Activated CD4-positive, alpha-beta T cell treated with anti-CD3 and anti-CD28 coated beads, Interleukin-10, Interleukin-2, amounts not matched to agents 100 ng/mL and 50 ng/mL, durations not matched to agents 16 hours and 8 hours (primary cell): ENCODE measurements at places on chromosomes 2 and 18.

DNA sequence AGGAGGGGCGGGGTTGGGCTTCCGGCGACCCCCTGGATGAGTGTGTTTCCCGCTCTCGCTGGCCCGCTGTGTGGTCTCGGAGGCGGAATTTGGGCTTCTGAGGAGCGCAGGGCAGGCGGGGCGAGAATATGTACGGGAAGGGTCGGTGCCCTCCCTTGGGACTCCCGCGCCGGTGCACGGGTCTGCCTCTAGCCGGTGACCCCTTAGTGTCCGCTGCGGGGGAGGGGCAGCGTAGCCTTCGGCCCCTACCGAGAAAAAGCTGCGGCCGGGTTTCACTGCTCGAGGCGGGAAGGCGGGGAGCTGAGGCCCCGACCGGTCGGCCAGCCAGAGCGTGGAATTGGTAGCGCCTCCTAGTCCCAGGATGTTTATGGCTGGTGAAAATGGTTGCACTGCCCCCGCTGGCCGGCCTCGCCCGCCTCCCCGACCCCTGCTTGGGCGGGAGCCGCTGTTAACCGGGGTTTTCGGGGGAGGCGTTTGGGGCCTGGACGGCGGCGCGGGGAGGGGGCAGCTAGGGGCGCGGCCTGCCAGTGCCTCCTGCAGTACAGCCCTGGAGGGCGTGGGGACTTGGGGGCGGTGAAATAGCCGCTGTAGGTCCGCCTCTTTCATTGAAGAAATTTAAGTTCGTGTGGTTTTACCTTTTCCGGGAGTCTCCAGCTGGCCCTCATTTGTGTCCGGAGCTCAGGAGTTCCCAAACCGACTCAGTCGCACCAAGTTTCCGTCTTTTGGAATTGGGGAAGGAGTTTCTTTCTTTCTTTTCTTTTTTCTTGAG is at the start of gene UGP2:
Gene UGP2, plus strand, starts transcription at position 643 of the 769 bp plus-strand sequence. CDS start 290 bp downstream, outside the sequence.
- DNase-seq: peak; percentile 90

DNA sequence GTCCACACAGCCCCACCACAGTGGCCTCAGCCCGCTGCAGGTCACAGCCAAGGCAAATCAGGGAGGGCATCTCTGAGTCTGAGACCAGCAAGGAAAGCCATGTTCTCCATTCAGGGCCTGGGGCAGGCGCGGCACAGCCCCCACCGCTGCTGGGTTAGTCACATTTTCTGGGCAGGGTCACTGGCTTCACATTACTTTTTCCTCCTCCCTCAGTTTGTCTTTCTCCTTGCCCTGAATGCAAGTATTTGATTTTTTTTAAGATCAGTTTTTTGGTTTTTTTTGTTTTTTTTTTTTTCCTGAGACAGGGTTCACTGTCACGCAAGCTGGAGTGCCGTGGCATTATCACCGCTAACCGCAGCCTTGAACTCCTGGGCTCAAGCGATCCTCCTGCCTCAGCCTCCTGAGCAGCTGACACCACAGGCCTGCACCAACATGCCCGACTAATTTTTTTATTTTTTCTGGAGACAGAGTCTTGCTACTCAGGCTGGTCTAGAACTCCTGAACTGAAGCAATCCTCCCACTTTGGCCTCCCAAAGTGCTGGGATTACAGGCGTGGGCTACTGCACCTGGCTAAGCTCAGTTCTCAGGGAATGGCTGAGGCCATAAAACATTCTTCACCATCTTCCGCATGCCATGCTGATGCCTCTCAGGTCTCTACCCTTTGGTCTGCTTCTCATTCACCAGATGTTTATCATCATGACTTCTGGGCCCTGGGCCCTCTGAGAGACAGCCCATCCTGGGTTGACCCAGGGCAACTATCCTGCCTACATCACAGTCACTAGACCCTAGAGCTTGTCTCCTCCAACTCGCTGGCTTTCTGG is 628 bp upstream of the CAPG start:
- DNase-seq: no peak

DNA sequence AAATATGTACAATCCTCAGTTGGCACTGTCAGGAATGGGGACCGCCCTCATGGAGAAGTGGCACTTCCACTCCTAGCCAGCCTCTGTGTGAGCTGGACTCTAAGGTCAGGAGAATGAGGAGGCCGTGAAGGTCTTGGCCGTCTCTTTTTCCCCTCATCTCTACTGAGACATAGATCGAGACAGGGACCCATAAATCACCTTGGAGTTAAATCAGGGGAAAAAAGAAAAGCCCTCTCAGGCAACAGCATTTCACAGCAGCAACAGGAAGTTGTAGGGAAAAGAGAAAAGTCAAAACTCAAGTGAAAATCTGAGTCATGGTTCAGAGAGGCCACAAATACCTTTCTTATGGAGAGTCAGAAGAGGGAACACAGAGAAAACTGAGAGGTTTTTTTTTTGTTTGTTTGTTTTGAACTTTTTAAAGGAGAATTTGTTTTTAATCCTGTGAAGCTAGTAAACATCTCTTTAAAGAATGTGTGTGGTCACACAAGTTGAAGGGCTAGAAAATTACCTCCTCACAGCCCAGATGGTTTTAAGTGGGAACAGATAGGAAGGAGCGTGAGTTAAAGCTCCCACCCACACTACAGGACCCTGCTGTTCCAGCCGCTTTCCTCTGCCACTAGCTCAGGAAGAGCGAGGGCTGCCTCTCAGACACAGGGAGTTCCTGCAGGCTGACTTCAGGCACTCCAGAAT is 30.6 kb upstream of the CYP1B1 start:
- DNase-seq: peak; percentile 76

DNA sequence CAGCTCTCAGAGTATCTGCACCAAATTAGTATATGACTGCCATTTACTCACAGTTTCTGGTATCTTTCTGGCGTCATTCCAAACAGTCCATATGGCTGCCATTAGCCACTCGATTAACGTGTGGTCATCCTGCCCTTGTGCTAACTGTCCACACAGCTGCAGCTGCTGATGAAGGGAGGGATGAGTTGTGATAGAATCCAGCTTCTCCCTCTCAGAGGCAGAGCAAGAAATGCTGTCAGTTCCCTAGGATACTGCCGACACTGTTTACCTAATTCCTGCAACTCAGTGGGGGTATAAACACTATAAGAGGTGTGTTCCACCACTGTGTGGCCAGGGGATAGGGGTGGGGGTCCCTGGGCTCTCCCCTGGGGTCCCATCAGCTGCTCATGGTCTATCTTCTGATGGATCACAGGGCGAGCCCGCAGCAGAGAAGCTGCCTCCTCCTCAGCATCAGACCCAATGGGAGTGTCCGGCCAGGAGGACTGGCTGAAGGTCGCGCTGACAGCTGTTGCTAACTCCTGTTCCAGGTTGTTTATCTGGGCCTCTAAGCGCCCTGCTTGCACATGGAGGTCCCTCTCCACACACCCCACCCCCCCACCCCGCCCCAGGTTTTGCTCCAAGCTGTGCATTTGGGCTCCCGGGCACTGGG is 17.3 kb upstream of the KLHL23 start:
- no peak for DNase-seq

GRCh38 chr2:135733045-135733444 is 8.6 kb upstream of the UBXN4 start:
- no peak for DNase-seq

- no peak for DNase-seq
Observed at GRCh38 chr2:173590276-173590861, 235.7 kb downstream of the CDCA7 start.

- no peak for DNase-seq
Observed at GRCh38 chr2:201866643-201867473, 60.5 kb downstream of the CDK15 start.

DNA sequence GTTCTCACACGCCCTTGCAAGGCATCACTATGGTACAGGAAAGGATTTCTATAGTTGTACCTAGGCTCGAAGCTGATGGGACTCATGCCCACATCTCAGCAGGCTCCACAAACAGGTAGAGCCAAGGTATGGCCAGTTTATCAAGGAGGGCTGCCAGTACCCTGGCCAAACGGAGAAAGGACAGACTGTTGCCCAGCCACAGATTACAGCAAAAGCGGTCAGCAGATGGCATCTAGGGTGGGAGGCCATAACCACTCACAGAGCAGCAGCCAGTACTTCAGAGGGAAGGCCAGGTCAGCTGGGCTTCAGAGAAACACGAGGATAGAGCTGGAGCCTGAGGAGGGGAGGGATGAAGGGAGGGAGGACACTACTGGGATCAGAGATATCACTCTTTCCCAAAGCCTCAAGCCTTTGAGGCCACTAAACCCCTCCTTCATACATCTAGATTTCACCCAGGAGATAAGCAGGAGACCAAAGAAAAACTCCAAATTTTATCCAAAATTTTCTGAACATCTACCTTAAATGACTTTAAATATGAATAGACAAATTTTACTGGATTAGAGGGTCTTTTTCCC is 904.2 kb upstream of the NXPH2 start:
- no peak for DNase-seq

GRCh38 chr2:46335391-46336282 is 38.4 kb downstream of the EPAS1 start:
- no peak for DNase-seq

DNA sequence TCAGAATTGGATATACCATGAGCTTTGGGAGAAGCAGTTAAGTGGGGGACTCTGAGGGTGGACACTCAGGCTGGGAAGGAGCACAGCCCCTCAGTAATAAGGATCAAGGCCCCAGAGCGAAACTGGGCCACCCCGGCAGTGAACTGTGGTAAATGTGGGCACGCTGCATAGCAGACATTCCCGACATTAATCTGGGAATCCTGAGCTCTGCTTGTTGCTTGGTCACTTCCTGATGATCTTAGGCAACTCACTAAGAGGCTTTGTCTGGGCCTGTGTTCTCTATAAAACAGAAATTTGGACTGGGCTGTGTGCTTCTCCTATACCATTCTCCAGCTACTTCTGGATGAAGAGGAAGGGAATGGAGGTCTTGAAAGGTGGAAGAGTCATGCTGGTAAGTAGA is 4.8 kb downstream of the TGFBRAP1 start:
- no peak for DNase-seq

- peak; percentile 46 for DNase-seq
Observed at GRCh38 chr2:1769703-1770422, 25.5 kb upstream of the PXDN start.

GRCh38 chr18:67783196-67783946 is 266.9 kb upstream of the DSEL start:
- DNase-seq: peak; percentile 20

DNA sequence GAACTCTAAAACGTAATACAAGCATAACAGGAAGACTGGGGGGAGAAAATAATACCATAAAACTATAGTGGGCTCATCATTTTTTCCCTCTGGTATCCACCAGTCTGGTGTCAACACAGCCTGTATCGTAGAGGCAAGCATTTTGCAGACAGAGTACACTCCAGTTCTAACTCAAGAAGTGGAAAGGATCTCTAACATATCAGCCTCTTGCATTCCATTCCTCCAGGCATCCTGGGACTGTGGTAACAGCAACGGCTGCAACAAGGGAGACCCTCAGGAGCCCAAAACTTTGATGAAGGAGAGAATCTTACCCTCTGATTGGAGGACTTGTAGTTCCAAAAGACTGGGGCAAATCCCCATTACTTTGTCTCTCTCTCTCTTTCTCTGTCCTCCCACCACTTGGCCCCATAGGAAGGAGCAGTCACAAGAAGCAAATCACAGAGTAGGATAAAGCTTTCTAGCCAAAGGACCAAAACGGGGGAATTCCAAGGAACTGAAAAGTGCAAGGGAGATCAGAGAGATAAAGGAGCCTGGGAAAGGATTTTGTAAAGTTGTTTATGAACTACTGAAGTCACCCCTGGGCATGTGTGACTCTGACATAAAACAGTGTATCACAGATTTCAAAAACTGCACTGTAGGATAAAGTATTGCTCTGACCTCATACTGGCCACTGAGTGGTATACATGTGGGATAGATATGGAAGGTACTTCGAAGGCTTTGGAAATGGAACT is 11.9 kb downstream of the FRZB start:
- DNase-seq: no peak

DNA sequence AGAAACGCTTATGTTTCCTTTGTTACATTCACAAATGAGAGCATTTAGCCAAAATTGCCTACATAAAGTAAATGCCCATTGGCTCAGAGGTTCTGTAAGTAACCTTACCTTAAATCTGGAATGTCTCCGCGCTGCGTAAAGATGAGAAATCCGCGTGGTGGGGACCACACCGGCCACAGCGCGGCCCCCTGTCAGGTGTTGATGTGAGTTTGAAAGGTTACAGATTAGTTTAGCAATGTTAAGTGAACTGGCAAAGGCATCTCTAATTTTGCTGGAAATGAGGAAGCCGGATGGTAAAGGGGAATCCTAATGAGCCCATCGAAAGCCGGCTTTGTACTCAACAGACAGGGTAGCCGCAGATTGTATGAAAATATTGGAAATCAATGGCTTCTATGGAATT is 11.8 kb downstream of the SALL3 start:
- DNase-seq: no peak

- no peak for DNase-seq
Observed at GRCh38 chr2:102237176-102237575, 50.4 kb downstream of the IL1RL2 start.

DNA sequence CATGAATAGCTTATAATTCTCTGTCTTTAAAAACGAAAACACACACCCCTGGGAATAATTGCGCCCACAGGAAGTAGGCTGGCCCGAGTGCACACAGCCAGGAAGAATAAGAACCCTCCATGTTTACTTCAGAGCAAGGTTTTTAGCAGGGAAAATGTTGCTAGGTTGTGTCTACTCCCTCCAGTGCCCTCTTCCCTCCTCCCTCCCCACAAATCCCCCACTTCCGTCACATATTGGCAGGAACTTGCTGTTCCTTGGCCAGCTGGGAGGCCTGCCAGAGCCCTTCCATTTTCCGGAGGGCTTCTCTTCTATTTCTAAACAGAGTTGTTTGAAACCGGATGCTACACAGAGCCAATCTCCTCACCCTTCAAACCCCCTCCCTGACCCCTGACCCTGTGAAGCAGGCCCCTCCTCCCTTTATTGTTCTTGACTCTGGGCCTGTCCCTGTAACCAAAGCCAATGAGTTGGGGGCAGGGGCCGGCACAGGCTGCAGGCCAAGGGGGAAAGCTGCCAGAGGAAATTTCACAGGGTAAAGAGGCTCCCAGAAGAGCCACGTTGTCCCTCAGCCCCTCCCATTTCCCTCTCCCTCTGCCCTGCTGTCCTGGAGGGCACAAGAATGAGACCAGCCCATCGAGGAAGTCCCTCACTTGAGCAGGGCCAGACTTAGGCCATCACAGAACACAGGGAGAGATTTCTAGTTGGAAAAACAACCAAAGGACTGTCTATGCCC is 49.8 kb upstream of the LGALSL start:
- DNase-seq: no peak

DNA sequence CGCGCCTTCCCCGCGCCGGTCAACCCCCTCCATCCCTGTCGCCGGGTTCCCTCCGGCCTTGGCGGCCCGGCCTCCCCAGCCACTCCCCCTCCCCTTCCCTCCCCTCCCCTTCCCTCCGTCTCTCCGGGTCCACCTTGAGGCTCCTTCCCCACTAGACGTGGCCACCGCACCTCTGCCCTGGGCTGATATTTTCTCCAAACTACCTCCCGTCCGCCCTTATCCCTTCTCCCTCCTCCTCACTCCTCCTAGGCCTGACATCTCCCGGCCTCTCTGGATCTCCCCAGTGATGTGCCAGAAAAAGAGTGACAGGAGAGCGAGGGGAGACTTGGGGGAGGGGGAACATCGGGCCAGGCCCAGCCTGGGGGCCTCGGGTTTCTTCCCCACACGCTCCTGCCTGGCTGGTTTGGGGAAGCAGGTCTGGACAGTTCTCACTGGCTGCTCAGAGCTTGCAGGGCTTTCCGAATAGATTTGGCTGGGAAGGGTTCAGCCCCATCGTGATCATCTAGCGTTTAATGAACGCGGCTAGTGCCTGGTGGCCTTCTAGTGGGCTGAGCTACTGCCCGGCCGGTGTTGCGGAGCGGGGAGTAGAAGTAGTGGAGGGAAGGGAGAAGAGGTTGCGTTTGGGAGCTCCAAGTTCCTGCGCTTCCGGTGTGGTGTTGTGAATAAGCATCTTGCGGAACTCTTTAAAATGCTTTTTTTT is 641 bp downstream of the MAPRE3 start:
- no peak for DNase-seq

GRCh38 chr2:2265747-2266279 is 65.3 kb downstream of the MYT1L start:
- no peak for DNase-seq
